GM13976 (cell line): ENCODE measurements at places on chromosomes 1 and 21.

DNA sequence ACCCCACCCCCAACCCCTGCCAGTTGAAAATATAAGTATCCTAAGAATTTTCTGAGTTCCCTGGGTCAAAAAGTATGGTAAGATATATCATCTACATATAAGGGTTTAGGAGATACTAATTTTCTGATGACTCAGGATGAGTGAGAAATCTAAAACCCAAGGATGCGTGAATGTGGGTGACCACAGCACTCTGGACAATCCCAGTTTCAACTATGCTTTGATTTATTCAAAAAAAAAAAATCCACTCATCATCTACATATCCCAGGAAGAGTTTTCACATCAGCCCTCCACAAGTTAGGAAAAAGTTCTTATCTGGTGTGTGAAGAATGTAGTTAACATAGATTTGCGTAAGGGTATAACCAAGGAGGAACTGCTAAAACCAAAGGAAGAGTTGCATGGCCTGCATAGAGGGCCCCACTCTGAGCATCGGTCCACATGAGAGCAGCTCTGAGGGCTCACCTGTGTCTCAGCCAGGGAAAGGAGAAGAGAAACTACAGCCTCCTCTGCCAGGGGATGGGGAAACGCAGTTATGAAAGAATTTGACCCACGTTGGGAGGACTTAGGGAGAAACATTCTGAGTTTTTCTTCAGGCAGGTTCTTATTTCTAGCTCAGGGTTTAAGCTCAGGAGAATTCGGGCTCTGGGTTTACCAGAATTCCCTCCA, 18.8 kb downstream of the LAMB3 start:
- DNase-seq, result peak; percentile 56

DNA sequence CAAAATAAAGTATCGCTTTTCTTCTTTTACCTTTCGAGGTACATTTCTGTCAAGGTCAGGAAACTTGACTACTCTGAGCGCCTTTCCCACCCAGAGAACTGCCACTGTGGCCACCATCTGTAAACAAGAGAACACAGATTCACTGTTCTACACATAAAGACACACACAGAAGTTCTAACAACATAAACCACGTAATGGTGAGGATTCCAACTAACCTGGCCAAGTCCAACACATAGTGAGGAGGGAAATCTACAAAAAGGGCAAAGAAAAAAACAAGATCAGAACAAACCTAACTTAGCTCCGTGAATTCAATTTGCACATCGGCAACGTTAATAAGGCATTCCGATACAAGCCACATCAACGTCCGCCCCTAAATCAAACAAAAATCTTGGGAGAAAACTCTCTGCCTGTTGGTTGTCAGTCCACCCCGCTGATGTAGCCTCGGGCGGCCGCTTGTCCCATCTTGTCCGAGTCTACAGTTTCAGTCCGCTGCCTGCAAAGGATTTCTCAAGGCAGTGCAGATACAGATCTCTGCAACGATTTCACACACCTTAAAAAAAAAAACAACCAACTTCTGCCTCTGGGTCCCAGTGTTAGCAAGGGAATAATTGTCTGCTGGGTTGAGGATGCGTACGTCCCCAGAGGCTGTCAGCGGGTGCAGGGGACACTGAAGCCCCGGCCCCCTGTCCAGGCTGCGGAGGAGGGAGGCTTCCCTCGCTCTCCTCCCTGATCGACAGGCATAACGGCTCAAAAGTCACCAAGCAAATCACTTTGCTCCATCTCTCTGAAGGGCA, 1.0 kb downstream of the SLC35D1 start:
- DNase-seq, result peak; percentile 18

DNA sequence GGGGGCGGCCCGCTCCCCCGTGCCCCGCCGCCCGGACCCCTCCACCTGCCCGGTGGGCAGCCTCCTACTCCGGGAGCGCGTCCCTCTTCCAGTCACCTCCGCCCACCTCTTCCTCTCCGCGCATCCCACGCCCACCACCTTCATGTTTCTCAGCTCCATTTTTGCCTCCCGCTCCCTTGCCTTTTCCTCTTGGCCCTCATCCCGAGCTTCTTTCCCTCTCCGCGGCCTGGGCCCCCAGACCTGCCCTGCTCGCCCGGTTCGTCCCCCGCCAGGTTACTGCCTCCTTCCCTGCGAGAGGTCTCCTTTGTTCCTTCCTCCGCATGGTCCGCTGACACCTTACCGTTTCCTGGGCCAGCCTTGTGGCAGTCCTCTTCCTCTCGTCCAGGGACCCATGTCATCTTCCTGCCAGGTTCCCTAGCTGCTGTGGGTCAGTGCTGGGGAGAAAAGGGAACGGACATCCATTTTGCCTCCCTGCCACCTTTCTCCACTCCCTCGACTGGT, 563 bp downstream of the QSOX1 start:
- DNase-seq, result no peak

DNA sequence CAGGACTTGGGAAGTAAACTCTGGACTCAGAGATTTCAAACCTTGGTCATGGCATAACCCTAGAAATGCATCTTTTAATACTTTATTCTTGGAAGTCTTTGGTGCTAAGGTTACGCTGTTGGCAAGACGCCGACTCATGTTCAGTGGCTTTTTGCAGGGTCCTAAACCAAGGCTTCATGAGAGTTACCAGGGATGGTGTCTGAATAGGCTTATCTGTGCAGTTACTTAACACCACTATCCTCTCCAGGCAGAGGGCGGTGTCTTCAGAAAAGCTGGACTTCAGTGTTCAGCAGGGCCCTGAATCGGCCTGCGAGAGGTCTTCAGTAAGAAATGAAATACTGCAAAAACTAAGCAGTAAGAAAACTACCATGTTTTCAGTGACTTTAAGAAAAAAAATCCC, 58.3 kb downstream of the SIM2 start:
- DNase-seq, result no peak

GRCh38 chr1:164518692-164519332, 40.2 kb upstream of the PBX1 start:
- no peak for DNase-seq

- no peak for DNase-seq
Observed at GRCh38 chr1:68293609-68294366, 61.5 kb upstream of the WLS start.

DNA sequence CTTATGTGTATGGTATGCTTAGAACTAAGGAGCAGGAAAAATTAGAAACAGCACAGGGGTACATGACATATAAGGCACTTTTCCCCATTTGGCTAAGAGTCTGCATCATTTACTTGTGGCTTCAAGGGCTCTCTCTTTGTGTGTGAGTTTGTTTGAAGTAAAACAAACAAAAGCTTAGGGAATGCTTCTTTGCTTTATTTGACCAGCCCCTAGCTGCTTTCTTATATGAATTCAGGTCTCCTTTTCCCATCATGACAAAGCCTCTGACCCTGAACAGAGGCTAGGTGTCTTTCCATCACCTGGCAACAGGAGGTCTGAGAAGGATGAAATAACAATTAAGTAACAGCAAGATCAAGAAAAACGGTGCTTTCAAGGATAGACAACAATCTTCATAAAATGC, 643.8 kb upstream of the ADGRL2 start:
- no peak for DNase-seq
